ENCODE measurements at places on chromosomes 7 and 10.
A peak's percentile ranks its signal among the peaks of the same experiment; 100 is the strongest.

GRCh38 chr7:159024280-159024951, 120.3 kb downstream of the VIPR2 start:
- DNase-seq, result no peak

DNA sequence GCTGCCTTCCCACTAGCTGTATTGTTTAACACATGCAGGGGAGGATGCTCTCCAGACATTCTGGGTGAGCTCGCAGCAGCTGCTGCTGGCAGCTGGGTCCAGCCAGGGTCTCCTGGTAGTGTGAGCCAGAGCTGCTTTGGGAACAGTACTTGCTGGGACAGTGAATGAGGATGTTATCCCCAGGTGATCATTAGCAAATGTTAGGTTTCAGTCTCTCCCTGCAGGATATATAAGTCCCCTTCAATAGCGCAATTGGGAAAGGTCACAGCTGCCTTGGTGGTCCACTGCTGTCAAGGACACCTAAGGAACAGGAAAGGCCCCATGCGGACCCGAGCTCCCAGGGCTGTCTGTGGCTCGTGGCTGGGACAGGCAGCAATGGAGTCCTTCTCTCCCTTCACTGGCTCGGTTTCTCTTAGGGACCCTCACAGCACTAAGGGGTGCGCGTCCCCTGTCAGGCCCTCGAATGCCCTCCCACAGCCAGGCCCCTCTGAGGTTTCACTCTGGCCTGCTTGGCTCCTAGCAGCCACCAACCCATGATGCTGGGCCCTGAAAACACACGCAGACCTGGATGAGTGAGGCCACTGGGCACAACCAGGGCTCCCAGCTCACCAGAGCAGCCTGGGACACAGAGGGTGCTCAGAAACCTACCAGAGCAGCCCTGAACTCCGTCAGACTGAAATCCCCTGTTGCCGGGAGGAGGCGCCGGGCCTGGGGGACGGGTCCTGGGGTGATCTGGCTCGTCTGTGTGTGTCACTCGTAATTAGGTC, 173.0 kb upstream of the LANCL2 start:
- DNase-seq, result no peak

GRCh38 chr10:44366941-44367630, 17.8 kb downstream of the CXCL12 start:
- DNase-seq, result peak; percentile 29

- no peak for DNase-seq
Observed at GRCh38 chr7:4694305-4694704, 12.2 kb downstream of the FOXK1 start.

DNA sequence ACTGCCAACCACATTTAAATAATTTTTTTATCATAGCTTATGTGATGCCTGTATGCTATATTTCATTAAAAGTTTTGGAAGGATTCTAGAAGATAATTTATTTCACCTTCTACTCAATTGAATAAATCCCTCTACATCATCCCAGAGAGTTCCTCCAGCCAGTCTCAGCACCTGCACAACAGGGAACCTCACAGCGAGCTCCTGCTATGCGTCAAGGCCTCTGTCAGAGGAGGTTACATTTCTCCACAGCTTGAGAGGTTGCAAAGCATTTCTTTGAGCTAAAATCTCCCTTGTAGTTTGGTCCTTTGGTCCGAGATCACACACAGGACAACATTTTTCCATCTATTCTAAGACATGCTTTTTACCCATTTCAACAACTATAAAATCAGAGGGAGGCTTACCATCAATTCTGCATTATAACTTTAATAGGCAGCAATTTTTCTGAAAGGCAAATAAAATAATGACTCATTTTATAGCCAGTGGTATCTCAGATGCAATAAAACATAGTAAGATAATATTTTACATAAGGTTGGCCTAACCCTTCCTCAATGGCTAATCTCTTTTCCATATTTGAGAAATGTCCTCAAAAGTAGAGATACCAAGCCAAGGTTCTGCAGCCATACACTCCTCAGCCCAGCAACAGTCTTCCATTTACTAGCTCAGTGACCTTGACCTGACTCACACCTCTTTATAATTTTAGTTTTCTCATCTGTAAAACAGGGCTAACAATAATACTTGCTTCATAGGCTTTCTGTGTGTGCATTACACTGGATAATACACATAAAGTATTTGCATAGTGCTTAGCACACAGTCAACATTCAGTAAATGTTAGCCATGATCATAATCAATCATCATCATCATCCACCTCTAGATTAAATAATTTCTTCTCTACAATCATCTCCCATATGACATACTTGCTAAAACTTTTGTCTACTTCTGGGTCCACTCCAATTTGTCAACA, 68.8 kb downstream of the DOCK4 start:
- DNase-seq, result no peak

- no peak for DNase-seq
Observed at GRCh38 chr7:140769852-140770251, 73.3 kb downstream of the NDUFB2 start.

Data from fibroblast of skin of right biceps (primary cell).